ENCODE measurements at places on chromosomes 12 and 14. TPM values are rescaled to one million over a fixed set of nuclear protein-coding genes. Genes with fewer than 3 reads are reported as not detected.

ZNF268 gene
- total RNA-seq = 22.2 TPM

DNA sequence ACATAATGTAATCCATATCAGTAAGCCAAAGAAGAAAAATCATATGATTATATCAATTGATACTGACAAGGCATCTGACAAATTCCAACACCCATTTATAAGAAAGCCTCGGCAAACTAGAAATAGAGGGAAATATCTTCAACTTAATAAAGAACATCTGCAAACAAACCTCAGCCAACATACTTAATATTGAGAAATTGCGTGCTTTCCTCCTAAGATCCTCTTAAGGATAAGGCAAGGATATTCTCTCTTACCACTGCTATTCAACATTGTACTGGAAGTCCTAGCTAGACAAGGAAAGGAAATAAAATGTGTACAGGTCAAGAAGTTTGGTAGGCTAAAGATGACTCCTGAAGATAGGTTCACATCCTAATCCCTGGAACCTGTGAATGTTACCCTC lies 115.9 kb downstream of the DERA start:
- H3K4me1 ChIP-seq = no peaks in the 10 kb centered on the region
- no peak overlapping the region for H3K27ac ChIP-seq
- H3K4me3 ChIP-seq = no peak overlapping the region
- H3K27me3 ChIP-seq = no peaks in the 10 kb centered on the region

DNA sequence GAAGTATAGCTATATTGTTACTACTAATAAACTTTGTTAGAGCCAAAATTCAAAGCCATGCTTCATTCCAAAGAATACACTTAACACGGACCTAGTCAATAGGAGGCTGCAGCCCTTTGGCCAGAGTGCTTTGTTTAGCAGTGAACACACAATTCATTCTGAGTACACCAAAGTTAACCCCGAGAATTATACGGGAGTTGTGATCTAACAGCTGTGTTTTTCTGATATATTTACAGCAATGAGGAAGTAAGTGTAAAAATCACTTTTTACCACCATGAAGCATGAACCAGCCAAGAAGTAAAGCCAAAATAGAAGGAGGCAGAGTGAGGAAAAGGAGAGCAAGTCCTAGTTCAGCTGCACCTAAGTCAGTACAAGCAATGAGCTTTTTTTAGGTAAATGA lies 156.8 kb upstream of the PDE3A start:
- no peak for DNase-seq
- H3K27me3 ChIP-seq = no peaks in the 10 kb centered on the region
- H3K4me1 ChIP-seq = peaks cover 20% of the 10 kb centered on the region
- H3K4me3 ChIP-seq = no peak overlapping the region
- H3K27ac ChIP-seq = peak overlapping the region; percentile 24
- no peaks in the 10 kb centered on the region for H3K36me3 ChIP-seq

DNA sequence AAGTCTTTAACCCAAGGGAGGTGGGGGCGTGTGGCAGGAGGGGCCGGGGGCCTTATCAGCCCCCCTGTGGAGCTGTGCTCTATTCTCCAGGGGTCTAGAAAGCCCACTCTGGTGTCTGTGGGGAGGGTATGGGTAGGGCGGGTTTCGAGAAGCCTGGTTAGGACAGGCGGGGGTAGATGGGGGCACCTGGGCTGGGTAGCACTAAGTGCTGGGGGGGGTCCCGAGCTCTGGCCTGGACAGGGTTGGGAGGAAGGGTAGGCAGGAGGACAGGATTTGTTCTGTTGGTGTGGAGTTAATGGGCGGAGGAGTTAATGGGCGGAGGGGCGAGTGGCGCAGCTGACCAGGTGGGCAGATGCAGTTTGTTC lies 2.0 kb downstream of the PACS2 start:
- H3K27me3 ChIP-seq = no peaks in the 10 kb centered on the region
- DNase-seq = no peak
- peaks cover 27% of the 10 kb centered on the region for H3K4me1 ChIP-seq
- H3K36me3 ChIP-seq = no peaks in the 10 kb centered on the region

GRCh38 chr12:107027636-107028053 lies 40.7 kb upstream of the MTERF2 start:
- H3K27me3 ChIP-seq = no peaks in the 10 kb centered on the region
- peaks cover 24% of the 10 kb centered on the region for H3K4me1 ChIP-seq
- H3K27ac ChIP-seq = peak overlapping the region; percentile 69
- DNase-seq = no peak

DNA sequence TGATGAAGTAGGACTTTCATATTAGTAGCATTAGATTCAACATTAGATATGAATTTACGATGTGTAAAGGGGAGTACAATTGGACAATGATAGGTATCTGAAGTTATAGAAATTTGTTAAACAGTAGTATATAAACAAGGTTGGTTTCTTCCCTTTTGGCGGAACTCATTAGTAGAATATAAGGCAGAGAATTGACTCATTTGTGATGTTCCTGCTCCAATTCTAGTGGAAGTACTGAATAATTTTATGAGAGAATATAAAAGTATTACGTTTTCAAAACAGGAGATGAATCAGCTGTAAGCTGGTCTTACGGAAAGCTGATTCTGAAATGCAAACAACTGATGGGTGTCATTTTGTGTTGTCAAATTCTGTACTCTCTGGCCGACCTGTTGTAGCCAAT lies 13.4 kb downstream of the ZC3H14 start:
- H3K27me3 ChIP-seq = no peaks in the 10 kb centered on the region
- H3K27ac ChIP-seq = no peak overlapping the region
- H3K36me3 ChIP-seq = peaks cover 98% of the 10 kb centered on the region
- no peak for DNase-seq
- no peaks in the 10 kb centered on the region for H3K4me1 ChIP-seq

DNA sequence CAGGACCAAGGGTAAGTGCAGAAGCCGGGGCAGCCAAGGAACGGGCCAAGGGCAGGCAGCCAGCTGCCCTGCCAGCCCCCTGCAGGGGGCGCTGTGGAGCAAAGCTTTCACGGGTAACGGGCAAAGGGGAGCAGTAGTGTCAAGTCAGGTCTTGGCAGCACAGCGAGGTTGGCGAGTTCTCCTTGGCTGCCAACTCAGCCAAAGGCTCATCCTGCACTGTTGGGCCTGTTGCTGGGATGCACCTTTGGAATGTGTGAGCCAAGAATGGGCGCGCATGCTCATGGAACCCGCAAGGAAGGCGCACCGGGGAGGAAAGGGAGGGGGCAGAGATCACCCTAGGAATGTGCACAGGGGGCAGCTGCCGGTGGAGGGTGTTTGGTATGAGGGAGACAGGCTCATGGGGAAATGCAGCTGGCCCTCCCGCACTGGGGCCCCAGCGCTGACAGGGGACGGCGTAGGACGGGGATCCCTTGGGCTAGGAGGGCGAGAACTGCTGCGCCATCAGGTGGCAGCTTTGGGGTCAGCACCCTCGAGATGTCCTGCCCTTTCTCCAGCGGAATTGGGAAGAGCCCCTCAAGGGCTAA lies 138.0 kb downstream of the ASCL4 start:
- H3K27ac ChIP-seq = no peak overlapping the region
- H3K27me3 ChIP-seq = no peaks in the 10 kb centered on the region
- H3K36me3 ChIP-seq = no peaks in the 10 kb centered on the region
- H3K4me3 ChIP-seq = no peak overlapping the region
- peaks cover 6% of the 10 kb centered on the region for H3K4me1 ChIP-seq

GRCh38 chr14:68263563-68264259 lies 444.1 kb downstream of the RAD51B start:
- no peaks in the 10 kb centered on the region for H3K36me3 ChIP-seq
- no peak overlapping the region for H3K4me3 ChIP-seq
- DNase-seq = no peak
- H3K27ac ChIP-seq = no peak overlapping the region
- H3K27me3 ChIP-seq = no peaks in the 10 kb centered on the region

FAM186B gene
- 0.98 TPM for total RNA-seq

DNA sequence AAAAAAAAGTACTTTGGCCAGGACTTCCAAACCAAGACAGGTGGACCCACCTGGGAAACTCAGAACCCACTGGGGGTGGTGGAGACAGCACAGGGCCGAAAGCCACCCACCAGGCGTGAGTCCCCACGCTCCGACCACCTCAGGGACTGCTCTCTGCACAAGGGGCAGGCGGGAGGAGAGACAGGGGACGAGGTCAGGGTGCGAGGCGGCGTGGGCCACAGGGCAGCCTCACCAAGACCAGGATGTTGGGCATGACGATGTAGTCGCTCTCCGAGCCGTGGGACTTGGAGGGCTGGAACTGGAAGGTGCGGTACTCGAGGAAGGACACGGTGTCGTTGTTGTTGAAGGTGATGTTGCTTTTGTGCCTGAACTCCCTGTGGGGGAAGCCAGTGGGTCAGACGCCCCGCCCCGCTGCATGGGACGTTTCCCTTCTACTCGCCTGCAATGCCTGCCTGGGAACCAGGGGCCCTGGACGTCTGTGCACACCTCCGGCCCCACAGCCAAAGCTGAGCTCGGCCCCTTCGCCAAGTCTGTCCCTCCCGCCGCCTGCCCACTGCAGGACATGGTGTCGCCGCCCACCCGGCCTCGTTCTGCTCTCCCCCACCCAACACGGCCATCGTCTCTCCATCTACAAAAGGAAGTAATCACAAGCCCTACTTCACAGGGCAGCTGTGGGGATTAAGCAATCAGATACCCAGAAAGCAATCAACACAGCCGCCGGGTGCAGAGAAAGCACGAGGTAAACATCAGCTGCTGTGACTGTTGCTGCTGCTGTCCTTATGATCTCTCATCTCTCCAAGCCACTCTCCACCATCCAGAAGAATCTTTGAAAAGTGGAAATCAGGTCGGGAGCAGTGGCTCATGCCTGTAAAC lies 48.7 kb downstream of the SCARB1 start:
- no peaks in the 10 kb centered on the region for H3K36me3 ChIP-seq
- no peak overlapping the region for H3K4me3 ChIP-seq
- DNase-seq = no peak
- no peaks in the 10 kb centered on the region for H3K27me3 ChIP-seq

CELA1 gene
- total RNA-seq = not detected

DNA sequence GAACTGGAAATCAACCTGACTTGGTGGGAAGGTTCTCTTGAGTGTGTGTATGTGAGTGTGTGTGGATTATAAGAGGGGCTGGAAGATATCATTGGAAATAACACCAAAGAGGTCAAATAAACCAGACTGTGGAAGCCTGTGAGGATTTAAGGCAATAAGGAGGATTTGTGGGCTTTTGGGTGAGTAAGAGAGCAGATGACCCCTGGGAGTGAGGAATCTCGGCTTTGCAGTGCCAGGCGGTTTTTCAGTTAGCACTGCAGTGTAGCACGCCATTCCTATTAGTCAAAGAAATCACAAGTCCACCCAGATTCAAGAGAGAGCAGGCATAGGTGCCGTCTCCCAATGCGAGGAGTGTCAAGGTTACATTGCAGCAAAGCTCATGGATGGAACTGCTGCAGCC lies 63.3 kb downstream of the CALM1 start:
- DNase-seq = no peak
- H3K27ac ChIP-seq = no peak overlapping the region
- H3K4me3 ChIP-seq = no peak overlapping the region
- no peaks in the 10 kb centered on the region for H3K27me3 ChIP-seq
- no peaks in the 10 kb centered on the region for H3K4me1 ChIP-seq
- H3K36me3 ChIP-seq = no peaks in the 10 kb centered on the region

ASCL1 gene
- total RNA-seq = not detected

CISTR gene
- not detected for total RNA-seq

- no peak overlapping the region for H3K27ac ChIP-seq
- no peak for DNase-seq
- no peaks in the 10 kb centered on the region for H3K36me3 ChIP-seq
- H3K27me3 ChIP-seq = no peaks in the 10 kb centered on the region
Observed at GRCh38 chr12:52692254-52692653, 11.1 kb downstream of the KRT77 start.

GPRC5D gene
- not detected for total RNA-seq

DNA sequence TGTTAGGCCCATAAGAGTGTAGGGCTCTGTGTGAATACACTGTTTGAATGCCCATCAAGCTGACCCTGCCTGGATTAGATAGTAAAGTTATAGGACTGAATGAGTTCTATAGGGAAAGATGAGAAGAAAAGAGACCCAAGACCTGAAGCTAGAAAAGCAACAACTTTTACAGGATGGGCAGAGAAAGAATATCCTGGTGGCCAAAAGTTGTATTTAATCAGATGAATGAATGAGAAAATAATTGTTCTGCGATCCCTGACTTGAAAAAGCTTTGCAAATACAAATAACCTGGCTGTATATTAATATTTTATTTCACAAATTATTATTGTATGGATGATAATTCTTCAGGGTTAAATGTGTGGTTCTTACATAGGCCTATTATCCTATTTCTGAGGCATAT lies 2.8 kb upstream of the ANO6 start:
- H3K27me3 ChIP-seq = no peaks in the 10 kb centered on the region
- H3K36me3 ChIP-seq = no peaks in the 10 kb centered on the region
- H3K4me3 ChIP-seq = no peak overlapping the region
- no peak overlapping the region for H3K27ac ChIP-seq

DNA sequence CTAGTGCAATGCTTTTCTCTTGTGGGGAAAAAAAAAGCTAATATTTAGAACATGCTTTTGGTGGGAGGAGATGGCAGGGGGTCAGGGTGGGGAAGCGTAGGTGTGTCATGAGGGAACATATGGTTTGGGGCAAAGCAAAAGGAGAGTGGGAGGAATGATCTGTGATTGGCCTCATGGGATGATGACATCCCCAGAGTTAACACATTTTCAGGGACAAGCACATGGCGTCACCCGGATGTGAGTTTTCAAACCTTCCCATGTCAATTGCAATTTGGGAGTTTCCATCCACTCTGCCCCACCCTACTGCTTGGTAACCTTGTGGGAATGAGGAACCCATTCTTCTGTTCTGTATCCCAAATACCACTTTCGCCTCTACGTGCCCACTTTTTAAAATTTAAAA lies 164.2 kb downstream of the SSPN start:
- no peak overlapping the region for H3K27ac ChIP-seq
- DNase-seq = no peak
- no peaks in the 10 kb centered on the region for H3K4me1 ChIP-seq
- no peaks in the 10 kb centered on the region for H3K36me3 ChIP-seq

- peaks cover 10% of the 10 kb centered on the region for H3K4me1 ChIP-seq
- DNase-seq = no peak
- no peak overlapping the region for H3K4me3 ChIP-seq
- H3K27ac ChIP-seq = no peak overlapping the region
Observed at GRCh38 chr14:25759256-25759655, 709.3 kb upstream of the STXBP6 start.

OTUB2 gene
- 0.66 TPM for total RNA-seq

All from tibial nerve (tissue), 4 donors.